ENCODE measurements at places on chromosomes 2 and 18.

GRCh38 chr2:147623328-147623727, 221.5 kb upstream of the ACVR2A start:
- no peak for DNase-seq

DNA sequence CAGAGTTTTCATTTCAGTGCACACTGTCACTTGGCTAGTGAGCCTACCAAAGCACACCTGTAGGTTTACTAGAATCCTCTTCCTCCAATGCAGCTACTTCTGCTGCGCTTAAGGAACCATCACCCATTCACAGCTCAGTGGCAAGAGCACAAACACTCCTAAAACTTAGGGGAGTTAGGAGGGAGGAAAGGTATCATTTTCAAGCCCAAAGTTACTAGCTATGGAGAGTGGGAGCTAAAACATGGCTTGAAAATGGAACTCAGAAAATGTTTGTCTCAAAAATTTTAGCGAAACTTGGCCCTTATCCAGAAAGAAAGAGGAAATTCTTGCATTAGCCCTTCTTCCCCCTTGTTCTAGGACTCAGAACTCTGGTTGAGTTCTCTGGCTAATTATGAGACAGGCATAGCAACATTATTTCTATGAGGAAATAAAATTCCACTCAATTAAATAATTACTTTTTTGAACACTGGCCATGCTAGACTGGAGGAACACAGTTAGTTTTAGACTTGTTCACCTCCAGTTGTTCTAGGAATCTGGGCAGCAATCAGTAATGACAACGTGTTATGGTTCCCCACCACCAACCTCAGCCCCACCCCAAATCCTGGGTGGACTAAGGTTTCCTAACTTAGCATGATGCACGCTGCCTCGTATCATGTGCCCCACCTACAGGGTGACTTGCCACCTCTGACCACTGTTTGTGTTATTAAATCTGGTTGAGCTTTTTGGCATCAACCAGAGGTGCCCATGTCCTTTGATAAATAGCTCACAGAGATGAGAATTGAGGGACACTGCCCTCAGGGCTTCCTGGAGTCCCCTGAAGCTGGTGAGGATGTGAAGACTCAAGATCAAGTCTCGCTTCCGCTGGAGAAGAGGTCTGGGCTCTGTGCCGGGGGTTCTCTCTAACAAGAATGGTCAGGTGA, 32.8 kb downstream of the LPIN2 start:
- DNase-seq: no peak

GRCh38 chr2:108305901-108306300, 17.2 kb downstream of the SULT1C2 start:
- no peak for DNase-seq

GRCh38 chr2:42771546-42772153, 7.7 kb upstream of the OXER1 start:
- DNase-seq: no peak

DNA sequence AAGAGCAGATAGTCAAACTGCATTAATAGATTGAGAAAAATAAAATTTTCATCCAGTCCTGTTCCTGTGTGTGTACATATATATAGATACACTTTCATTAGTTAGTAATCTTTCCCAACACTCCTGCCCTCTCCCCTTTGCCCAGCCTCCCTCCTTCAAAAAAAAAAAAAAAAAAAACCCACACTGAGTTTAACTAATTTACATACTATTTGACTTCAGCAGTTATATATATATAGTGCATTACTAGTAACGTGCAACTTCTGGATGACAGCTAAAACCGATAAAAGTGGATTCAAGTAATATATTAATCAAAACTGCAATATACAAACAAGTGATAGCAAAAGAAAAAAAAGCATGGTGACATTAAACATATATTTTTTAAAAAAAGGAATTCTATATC, 1.4 kb downstream of the FIGN start:
- DNase-seq: no peak

GRCh38 chr2:74297391-74297790, 45.8 kb downstream of the SLC4A5 start:
- DNase-seq: no peak

- no peak for DNase-seq
These were observed 173.3 kb upstream of the ZFP36L2 start for GRCh38 chr2:43399515-43400264.

DNA sequence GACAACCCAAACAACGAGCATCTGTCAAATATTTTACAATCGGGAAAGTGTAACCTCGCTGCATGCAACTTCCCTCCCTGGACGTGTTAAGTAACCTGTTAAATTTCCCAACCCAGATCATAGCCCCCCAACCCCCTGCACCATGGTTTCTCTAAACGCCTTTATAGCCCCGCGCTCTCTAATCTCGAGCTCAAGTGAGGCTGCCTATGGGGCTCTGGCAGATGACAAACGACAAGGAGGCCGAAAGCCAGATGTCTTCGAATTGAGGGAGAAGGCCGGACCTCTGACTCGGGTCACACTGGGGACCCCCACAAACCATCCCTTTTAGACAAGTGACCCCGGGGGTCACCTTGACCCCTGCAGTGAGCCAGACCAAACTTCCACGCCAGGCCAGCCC, 526 bp downstream of the COX7A2L start:
- no peak for DNase-seq

GRCh38 chr2:131132729-131133128, 27.6 kb downstream of the PLEKHB2 start:
- no peak for DNase-seq

DNA sequence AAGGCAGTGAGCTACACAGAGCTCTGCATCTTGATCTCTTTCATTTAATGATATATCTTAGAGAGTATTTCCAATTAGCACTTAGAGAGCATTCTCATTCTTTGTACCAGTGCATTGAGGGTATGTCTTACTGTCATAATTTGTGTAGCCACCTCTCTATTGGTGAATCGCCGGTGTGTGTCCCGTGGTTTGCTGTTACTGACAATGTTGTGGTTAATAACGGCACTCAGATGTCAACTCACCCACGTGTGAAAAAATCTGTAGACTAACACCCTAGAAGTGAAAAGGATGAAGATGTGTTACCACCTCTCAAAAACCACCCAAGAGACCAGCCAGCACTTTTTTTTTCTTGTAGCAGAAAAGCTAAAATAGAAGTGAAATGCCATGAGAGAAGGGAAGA, 37.1 kb downstream of the TEX51 start:
- DNase-seq: no peak

DNA sequence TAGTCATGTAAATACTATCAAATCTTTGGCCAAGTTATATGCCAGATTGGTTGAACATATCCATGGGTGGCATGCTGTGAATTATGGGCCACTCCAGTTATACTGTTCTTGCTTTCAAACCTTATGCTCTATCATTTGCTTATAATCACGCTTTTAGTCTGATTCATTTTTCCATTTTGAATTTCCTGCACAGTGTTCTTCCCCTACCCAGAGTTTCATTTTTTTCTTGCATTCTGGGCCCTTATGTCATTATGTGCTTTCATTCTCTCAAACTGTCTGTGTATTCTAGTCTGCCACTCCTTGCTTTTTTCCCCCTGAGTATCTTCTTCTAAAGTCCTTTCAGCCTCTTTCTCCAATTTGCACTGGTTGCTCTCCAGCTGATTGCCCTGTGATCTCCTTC, 364.1 kb downstream of the ARHGAP15 start:
- DNase-seq: no peak

- no peak for DNase-seq
These were observed 87.0 kb upstream of the ID2 start for GRCh38 chr2:8594731-8595427.

DNA sequence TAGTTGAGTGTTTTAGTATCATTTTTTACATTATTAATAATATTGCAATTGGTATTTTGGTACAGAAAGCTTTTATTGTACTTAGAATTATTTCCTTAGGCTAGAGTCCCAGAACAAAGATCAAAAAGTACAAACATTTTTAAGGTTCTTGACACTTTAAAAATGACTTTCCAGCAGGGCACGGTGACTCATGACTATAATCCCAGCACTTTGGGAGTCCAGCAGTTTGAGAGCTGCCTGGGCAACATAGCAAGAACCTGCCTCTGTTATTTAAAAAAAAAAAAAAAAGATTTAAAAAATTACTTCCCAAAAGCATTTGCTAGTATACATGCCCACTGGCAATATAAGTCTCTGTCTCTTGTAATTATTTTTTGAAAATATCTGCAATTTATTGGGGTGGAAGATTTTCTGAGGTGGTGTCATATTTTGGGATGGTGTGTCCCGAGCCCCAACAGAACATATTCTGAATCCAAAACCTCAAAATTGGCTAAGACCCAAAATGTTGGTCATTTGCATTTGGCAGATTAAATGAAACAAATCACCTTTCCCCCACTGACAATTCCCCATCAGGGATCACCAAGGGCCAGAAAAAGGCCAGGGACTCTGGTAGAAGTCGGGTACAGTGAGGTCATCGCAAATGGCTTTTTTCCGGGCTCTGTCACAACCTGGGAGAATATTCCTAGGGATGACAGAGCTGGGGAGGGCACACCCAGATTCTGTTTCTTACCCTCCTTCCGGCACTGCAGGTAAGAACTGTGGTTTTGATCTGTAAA, 42.1 kb downstream of the NIFK start:
- no peak for DNase-seq

DNA sequence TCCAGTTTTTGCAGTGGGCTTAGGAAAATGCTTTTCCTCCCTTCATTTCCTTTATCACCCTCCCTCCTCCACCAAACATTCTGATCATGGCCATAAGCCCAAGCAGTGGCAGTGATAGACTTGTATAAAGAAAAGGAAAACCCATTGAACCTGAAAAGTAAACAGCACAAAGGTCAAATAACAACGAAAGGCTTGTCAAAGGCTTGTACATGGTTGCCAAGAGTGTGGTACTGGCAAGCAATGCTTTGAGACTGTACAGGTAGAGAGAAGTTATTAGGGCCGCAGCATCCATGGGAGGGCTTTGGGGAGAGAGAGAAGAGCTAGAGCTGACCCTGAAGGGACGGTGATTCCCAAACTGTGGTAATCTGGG, 2.1 kb upstream of the VWA3B start:
- DNase-seq: no peak

GRCh38 chr2:140835079-140835478, 1295.7 kb downstream of the LRP1B start:
- DNase-seq: no peak

GRCh38 chr2:157872791-157873190, 3.3 kb downstream of the ACVR1 start:
- no peak for DNase-seq

GRCh38 chr2:146267093-146267492, 1577.7 kb upstream of the ACVR2A start:
- no peak for DNase-seq

DNA sequence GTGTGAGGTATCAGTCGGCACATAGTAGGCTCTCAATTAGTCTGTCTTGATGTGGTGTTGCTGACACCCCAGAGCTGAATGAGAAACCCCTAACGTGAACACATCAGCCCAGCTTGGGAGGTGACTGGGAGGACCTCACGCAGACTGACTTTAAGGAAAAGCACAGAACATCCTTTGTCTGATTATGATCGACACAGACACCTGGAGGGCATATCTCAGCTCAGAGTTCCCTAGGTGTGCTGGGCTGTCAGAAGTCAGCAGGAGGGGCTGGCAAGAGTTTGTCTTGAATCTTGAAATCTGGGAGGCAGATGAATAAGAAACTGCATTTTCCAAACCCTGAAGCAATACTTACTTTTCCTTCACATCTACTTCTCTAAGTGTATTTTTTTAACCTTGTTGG, 16.8 kb upstream of the MYCN start:
- no peak for DNase-seq

- DNase-seq: no peak
These were observed 73.3 kb downstream of the NAB1 start for GRCh38 chr2:190722061-190722759.

DNA sequence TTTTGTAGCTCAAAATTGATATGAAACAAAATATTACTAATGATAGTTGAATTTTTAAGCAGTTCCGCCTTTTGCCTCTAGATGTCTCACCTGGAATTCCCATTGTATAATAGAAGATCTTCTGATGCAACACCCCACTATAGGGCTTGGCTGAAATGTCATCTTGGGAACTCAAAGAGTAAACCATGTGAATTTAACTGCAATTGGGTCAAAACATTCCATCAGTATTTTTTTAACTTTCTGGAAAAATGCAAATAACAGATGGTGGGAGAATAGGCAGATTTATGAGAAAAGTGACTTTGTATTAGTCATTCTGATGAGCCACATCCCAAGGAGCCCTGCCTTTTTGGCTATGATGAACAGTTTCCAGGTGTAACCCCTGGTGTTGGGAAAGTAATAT, 489.9 kb downstream of the NYAP2 start:
- DNase-seq: peak; percentile 2

DNA sequence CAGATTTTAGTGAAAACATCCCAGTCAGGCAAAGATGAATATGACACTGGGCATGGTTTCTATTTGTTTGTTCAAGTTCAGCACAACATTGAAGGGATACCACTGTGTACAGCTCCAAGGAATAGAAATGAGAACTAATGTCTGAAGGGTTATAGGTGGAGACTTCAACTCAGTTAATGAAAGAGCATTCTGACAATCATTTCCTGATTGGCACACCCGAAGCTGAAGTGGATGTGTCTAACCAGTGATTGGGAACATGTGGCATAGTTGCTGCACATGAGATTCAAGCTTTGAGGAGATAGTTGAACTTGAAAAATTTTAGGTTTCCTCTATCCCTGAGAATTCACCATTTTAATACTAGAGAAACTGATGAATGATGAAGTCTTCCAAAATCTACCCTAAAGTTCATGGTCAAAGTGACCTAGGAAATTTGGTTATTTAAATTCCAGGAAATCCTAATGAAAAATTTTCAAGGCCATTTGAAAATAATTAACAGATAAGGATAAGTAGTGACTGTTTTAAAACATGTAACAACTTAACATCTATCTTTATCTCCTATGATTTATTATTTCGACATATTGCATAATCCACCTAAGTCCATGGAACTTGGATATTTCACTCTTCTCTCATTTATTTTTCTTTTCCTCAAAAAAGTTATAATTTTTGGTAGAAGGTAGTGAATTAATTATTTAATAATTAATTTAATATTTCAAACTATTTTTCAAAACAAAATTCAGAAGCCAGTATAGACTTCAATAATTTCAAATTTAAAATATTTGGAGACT, 38.0 kb downstream of the SLC9A4 start:
- DNase-seq: no peak

GRCh38 chr2:132715386-132716351, 45.7 kb upstream of the LYPD1 start:
- DNase-seq: no peak

DNA sequence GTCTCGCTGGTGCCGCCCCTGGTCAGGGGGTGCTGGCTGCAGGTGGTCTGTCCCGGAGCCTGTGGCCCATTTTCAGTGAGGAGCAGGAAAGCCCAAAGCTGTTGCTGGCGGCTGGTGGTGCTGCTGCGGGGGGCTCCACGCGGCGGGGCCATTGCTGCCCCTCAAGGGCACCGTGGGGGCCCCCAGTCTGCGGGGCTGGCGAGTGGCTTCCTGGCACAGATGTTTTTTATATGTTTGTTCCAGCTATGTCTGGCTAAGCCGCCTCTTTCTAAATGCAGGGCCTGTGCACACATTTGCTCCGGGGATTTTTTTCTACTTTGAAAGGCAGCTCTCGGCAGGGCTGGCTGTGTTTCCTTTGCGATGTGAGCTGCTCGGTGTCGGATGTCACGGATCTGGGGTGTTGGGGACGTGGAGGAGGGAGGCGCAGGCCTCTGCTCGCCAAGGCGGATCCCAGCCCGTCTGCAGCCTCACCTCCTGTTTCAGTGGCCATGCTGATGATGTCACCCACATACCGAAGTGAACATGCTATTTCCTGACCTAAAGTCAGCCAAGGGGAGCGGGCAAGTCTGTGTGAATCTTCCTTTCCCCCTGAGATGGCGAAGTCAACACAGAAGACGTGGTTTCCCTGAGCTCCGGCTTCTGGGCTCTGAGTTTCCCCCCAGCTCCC, 112.0 kb upstream of the CTDP1 start:
- DNase-seq: no peak

GRCh38 chr2:113178069-113178746, 4.4 kb downstream of the PSD4 start:
- no peak for DNase-seq

- no peak for DNase-seq
These were observed 4.6 kb downstream of the ATG16L1 start for GRCh38 chr2:233256048-233256447.

Data from SHP77 treated with DMSO at 0.1 percent for 48 hours (cell line).